Stimulated activated CD4-positive, alpha-beta T cell treated with anti-CD3 and anti-CD28 coated beads, Interleukin-4, amount 100 ng/mL, for 24 hours (primary cell): ENCODE measurements at places on chromosomes 13 and 19.

DNA sequence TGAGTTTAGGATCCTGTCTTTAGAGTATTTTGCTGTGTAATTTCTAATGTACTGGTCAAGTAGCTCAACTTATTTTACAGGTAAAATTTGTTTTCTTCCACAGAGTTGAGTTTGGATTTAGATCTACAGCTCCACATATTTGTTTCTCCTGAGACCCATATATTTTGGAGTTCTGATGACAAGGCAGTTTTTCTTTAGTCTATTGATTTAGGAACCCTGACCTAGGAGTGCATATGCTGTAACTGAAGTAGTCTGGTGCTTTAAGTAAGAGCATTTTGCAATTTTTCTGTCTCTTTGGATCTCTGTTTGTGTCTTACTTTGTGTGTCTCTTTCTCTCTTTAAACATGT is 19.5 kb upstream of the SPRY2 start:
- DNase-seq: no peak

DNA sequence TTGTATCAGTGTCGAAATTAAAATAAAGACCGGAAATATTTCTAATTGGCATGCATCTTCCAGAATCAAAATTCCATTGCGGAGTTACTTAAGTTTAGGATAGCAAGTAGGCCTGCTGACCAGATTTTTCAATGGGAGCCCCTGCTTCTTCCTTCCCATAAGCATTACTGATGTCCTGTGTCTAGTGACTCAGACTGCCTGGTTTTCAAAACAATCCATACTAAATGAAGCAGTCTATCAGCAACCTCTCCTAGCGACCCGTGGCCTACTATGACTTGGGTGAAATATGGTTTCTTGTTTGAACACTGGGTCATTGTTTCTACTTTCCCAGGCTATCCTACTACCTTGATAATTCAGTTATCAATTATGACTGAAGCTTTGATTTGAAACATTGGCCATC is 571.6 kb downstream of the TBC1D4 start:
- no peak for DNase-seq

DNA sequence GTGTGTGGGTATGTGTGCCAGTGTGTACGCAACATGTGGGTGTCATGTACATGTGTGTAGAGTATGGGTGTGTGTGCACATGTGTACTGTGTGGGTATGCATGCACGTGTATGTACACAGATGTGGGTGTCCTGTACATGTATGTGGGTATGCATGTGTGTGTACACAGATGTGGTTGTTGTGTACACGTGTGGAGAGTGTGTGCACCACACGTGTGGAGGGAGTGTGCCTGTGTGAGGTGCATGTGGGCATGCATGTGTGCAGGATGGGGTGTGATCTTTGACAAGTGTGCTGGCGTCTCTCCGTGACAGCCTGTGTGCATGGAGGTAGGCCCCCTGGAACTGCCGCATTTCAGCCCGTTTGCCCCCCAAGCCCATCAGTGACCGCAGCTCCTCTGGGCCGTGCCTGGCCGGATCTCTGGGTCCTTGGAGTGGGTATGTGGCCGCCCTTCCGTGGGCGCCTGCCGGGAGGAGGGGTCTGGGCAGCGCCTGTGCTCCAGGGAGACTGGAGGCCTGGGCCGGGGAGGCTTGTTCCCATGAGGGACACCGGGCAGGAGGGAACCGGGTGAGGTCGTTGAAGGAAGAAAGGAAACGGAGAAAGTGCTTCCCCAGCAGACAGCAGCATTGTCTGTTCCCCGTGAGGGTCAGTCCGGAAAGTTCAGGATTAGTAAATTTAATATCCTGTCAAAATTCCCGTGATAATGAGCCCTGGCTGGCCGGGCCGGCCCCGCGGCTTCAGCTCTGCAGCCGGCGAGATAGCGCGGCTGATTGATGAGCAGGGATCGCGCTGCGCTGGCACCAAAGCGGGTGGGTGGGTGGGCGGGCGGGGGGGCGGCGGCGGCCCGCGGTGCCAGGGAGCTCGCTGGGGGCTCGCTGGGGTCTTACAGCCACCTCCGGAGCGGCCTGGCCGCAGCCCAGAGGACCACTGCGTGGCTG is 91.1 kb upstream of the SOX1 start:
- no peak for DNase-seq

GRCh38 chr19:12794196-12794941 is 3.1 kb downstream of the JUNB start:
- DNase-seq: no peak

DNA sequence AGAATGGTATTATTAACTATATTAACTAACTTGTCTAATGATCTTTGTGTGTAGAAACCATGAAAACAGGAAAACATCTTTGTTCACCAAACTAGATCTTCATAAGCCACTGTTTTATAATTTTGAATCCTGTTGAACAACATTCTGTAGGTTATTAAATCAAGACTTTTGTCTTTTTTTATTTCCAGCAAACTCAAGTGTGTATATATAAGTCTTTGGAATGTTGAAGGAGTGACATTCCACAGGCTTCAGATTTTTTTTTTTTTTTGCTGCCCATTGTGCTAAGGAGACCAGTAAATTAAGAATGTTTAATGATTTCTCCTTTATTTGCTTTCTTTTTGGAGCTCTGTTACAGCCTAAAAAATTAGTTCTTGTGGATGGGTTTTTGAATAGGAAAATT is 89.6 kb downstream of the LMO7 start:
- no peak for DNase-seq

DNA sequence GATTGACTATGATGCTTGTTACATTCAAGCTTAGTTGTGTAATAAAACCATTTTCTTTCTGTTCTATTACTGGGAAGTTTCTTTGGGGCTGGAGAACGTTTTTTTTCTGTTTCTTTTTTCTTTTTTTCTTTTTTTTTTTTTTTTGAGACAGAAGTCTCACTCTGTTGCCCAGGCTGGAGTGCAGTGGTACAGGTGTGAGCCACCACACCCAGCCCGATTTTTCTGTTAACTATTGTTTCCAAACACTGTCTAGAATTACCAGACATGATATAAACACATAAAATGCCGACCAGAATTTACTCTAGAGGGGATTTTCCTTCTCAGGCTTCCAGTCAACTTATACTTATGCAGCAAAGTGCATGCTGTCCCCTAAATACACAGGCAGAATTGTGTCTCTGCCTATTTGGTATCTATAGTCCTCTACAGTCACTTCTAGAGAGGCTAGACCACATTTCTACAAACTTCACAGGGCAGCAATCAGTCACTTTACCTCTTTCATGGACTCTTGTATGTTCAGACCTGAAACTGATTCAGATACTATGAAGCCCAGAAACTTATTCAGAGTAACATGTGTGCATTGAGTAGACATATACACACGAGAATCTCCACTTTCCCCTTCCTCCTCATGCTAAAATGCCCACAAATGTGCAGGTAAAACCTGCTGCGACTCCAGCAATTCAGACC is 121.2 kb downstream of the ZNF737 start:
- DNase-seq: no peak

- DNase-seq: no peak
Observed at GRCh38 chr19:56750658-56751057, 79.1 kb upstream of the ZNF835 start.
